ENCODE measurements at places on chromosomes 1 and 21.

DNA sequence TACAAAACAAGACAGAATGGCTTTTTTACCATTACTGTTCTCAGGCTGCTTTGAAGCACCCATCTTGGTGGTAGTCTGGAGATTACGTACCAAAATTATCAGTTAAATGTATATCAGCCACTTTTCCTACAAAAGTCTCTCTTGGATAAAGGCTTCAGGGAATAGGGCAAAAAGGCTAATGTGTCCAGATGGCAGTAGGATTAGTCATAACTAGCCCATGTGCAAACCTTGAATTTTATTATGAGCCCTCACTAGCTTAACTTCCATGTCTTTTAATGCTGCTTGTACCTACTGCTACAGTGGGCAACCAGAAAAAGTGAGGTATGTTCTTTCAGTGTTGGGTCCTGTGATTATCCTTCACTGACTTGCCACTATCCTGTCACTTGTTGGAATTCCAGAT, 51.0 kb downstream of the PLPPR4 start:
- DNase-seq: no peak

- no peak for DNase-seq
These were observed 258.5 kb upstream of the IRF2BP2 start for GRCh38 chr1:234868296-234869147.

GRCh38 chr1:71717186-71717585, 565.2 kb downstream of the NEGR1 start:
- no peak for DNase-seq

DNA sequence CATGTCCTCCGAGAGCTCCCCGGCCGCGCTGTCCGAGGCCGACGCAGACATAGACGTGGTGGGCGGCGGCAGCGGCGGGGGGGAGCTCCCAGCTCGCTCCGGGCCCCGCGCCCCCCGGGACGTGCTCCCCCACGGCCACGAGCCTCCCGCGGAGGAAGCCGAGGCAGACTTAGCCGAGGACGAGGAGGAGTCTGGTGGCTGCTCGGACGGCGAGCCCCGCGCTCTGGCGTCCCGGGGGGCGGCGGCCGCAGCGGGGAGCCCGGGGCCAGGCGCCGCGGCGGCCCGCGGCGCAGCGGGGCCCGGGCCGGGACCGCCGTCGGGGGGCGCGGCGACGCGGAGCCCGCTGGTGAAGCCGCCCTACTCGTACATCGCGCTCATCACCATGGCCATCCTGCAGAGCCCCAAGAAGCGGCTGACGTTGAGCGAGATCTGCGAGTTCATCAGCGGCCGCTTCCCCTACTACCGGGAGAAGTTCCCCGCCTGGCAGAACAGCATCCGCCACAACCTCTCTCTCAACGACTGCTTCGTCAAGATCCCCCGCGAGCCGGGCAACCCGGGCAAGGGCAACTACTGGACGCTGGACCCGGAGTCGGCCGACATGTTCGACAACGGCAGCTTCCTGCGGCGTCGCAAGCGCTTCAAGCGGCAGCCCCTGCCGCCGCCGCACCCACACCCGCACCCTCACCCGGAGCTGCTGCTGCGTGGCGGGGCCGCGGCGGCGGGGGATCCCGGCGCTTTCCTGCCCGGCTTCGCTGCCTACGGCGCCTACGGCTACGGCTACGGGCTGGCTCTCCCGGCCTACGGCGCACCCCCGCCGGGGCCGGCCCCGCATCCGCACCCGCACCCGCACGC, 547 bp downstream of the FOXD2 start:
- no peak for DNase-seq

GRCh38 chr1:194309697-194310096, 1123.3 kb upstream of the B3GALT2 start:
- no peak for DNase-seq

GRCh38 chr1:2603521-2604155, 17.1 kb downstream of the PRXL2B start:
- no peak for DNase-seq

Measured in foreskin melanocyte (primary cell).